ENCODE measurements at places on chromosomes 3 and 15.

DNA sequence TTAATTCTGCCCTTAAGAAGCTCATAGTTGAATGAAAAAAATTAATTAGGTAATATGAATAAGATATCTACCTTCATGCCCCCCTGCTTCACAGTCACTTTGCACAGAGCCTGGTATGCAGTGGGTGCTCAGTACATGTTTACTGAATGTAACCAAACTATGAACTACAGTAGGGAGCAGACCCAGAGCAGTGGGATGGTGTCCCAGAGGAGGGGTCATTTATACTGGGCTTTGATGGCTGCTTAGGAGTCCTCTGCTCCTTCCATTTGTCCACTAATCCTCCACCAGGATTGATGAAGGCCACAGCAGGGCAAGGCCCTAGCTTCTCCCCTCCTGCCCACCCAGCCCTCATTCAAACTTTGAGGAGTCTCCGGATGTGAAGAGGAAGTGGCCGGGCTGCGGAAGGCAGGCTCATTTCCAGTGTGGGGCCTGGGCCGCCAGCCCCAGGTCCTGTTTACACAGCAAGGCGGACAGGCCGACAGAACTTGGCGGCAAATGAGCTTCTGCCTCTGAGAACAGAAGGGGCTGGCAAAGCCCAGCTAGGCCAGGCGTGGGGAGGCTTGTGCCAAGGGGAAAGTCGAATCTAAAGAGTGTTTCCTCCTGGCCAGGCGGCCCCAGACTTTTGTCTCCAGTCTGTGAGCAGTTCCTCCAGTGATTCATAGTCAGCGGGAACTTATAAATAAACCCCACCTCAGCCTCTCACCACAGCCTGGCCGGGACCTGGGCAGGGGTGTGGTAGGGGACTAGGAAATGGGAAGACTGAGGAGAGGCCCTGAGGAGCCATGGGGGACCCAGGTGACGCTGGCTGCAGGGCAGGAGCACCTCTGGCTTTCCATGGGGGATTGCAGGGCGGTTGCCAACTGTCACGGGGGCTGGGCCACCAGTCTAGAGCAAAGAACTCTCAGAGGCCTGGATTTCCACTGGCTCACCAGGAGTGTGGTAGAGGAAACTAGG, 51.6 kb upstream of the LCTL start:
- no peak for DNase-seq

DNA sequence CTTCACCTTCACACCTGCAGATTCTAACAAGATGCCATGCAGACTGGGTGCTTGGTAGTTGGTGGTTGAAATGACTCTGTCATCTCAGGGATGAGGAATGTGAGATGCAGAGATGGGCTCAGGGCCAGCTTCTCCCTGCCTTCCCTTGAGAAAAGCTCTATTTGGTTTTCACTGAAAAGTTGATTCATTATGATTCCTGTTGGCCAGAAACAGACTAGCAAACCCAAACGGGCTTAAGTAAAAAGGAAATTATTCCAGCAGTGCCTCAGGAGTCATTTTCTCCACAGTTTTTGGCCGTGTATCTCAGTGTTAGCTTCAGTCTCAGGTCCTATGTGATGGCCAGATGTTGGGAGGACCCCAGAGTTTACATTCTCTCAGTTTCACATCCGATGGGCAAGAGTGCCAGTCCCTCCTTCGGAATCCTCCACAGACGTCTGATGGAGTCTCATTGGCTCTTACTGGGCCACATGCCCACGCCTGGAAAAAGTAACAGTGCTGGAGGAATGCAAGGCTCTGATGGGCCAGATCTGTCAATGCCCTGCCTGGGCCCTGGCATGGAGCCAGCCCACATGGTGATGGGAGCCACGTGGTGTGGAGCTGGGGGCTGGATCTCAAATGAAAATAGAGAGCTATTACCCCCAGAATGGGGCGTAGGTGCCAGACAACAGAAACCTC, 22.3 kb upstream of the SACM1L start:
- DNase-seq, result no peak

DNA sequence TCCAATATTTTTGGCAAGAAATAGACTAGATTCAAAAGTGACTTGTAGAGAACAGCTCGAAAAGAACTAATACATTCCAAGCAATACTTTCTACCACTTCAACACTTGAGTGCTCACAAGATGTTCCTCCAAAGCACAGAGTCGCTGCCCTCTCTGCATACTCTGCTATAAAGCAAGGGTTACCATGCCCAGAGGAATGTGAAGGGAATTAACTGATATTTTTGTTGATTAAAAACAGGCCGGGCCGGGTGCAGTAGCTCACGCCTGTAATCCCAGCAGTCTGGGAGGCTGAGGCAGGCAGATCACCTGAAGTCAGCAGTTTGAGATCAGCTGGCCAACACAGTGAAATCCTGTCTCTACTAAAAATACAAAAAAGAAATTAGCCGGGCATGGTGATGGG, 57.6 kb upstream of the CSPG5 start:
- DNase-seq, result no peak

DNA sequence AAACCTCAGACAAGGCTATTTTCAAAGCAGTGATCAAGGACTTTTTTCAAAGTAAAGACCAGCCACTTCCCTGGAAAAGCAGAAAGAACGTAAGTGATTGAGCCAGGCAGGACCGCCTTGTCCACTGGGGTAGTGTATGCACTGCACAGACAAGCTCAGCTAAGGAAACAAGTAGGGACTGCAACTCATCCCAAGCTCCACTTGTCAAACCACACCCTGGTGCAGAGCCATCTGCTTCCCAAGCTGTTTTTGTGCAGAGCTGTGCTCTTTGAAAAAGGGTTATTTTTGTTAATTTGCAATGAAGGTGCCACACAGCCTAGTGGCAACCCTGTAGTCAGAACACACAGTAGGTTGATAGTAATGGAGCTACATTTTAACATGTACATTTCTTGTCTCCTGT, 193.3 kb downstream of the ADAMTS9 start:
- no peak for DNase-seq

DNA sequence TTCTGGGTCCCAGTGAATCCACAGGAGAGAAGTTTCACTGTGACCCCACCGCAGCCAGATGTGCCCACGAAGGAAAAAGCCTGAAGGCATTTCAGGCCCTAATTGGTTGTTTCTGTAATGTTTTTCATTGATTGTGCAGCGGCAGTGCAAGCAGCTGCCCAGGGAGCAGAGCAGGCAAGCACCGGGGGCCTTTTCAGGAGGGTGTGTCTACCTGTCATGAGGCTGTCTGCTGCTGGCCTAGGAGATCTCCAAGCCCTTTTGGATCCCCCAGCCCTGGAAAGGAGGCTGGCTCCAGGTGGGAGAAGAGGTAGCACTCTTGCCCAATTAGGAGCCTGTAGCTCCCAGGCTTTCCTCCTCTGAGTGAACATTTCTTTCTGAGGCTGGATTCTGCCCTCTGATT, 108.8 kb downstream of the EPHB1 start:
- no peak for DNase-seq

GRCh38 chr3:15556512-15556911, 35.0 kb upstream of the COLQ start:
- no peak for DNase-seq
